ENCODE measurements at places on chromosomes 1 and 21. TPM values are rescaled to one million over a fixed set of nuclear protein-coding genes. Genes with fewer than 3 reads are reported as not detected.
A peak's percentile ranks its signal among the peaks of the same experiment; 100 is the strongest.

C1QTNF12 gene
- total RNA-seq: 13.3 TPM

TSPEAR gene
- not detected for total RNA-seq

KDM1A gene
- 255 TPM for total RNA-seq

FAM177B gene
- total RNA-seq: not detected

NCAM2 gene
- total RNA-seq: 5.2 TPM

VPS26C gene
- total RNA-seq: 58.7 TPM

GRCh38 chr1:15181564-15181963 lies 28.0 kb downstream of the TMEM51 start:
- no peak for DNase-seq

DNA sequence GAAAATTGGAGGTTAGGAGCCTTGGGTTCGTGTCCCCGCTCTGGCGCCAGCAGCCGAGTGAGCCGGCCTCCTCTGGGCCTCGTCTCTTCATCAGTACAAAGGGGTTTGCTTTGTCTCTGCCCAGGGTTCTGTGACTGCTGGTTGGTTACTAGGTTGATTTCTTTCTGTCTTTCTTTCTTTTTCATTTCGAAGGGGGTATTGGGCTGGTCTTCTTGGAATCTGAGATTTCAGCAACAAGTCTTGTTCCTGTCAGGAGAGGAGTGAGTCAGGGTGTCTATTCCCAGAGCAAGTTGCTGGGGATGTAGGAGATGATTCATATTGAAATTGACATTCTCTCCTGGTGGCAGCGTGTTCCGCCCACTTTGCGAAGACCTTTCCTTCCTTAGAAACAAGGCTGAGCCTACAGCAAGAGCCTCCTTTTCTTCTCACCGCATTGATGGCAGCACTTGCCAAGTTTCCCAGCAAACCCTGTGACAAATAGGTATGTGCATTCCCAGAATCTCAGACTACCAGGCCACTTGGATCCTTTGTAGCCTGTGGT lies 79.2 kb downstream of the MAN1C1 start:
- no peak for DNase-seq

GRCh38 chr1:201110616-201111015 lies 1.6 kb downstream of the CACNA1S start:
- no peak for DNase-seq

GRCh38 chr21:42663860-42664535 lies 10.6 kb downstream of the PDE9A start:
- no peak for DNase-seq

DNA sequence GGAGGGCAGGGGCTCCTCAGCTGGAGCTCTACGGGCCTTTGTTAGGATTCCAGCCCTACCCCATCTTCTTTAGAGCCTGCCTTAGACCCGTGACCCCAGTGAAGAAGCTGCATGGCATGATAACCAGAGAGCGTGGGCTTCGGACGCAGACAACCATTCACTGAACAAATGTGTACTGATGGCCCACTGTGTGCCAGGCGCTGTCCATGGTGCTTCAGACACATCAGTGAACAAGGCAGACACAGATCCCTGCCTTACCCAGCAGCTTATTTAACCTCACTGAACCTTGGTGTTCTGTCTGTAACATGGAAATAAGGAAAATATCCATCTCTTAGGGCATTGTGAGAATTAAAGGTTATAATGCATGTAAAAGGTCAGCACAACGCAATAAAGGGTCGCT lies 9.5 kb downstream of the CHIT1 start:
- no peak for DNase-seq

GRCh38 chr21:39713905-39714304 lies 31.1 kb upstream of the IGSF5 start:
- no peak for DNase-seq

GRCh38 chr1:41380979-41381691 lies 19.9 kb downstream of the FOXO6 start:
- DNase-seq: no peak

- DNase-seq: no peak
Observed at GRCh38 chr1:167763525-167764220, 41.9 kb downstream of the MPZL1 start.

DNA sequence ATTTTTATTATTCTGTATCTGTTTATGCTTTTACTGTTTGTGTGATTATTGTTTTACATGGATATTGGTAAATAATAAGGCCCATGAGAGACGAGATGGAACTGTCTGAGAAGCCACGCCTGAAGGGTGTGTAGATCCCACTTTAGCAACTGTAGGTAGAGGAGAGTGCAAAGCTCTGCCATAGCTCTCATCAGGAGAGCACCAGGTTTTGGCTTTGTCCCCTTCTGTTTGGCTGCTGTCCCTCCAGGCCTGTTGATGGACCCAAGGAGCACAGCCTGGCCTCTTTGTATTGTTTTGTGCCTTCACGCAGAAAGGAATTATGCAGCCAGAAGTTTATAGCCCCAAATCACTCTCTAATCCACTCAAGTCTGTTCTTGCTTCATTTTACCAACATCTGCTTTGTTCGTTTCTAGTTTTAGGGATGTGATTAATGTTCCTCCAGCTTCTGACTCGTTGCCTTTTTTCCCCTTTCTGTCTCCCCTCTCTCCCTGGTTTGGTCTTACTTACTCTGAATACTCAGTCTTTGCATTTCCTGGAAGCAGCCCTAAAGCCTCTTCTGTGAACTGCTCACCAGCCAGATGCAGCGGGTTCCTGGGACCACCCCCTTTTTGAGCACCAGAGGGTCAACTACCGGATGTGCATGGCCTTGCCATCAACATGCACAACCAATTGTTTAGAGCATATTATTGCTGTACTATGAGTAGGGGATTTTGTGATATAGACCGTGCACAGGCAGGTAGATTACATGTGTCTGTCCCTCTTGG lies 127.3 kb downstream of the HHAT start:
- DNase-seq: peak; percentile 85

Measured in G401 (cell line).